ENCODE measurements at places on chromosomes 11 and 22.

- H3K27ac ChIP-seq: no peak overlapping the region
- H3K4me1 ChIP-seq: no peaks in the 10 kb centered on the region
These were observed 117.2 kb downstream of the GGTLC2 start for GRCh38 chr22:22761606-22761962.

GRCh38 chr11:68581439-68581838 is 102.9 kb upstream of the GAL start:
- no peak for DNase-seq
- H3K36me3 ChIP-seq: peaks cover 2% of the 10 kb centered on the region
- H3K27me3 ChIP-seq: no peaks in the 10 kb centered on the region
- H3K27ac ChIP-seq: no peak overlapping the region
- no peaks in the 10 kb centered on the region for H3K4me1 ChIP-seq

DNA sequence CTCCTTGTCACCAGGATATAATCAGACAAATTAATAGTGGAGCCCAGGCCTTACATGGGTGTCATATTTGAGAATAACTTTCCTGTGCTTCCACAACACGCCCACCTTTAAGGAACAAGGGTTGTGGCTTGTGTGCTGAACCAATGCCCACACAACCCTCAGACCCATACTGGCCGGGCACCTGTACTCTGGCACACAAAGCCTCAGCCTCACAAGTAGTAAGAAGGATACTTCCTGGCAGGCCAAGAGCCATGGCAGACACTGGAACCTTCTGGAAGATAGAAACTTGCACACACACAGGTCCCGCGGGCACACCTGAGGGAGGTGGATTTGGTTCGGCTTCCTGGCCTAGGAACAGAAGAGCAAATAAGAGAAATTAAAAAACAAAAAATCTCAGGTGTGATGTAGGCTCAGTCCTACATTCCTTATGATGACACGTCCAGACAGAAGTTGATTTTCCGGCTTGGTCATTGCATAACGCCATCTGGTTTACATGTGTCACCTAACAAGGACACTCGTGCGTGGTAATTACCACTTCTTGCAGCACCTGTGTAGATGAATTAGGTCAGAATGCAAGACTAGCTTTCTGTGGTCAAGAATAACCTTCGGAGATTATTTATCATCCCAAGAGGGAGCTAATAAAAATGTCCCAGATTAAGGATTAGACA is 5.8 kb upstream of the BRD1 start:
- H3K36me3 ChIP-seq: no peaks in the 10 kb centered on the region
- DNase-seq: no peak
- no peak overlapping the region for H3K27ac ChIP-seq
- H3K27me3 ChIP-seq: no peaks in the 10 kb centered on the region
- H3K4me1 ChIP-seq: no peaks in the 10 kb centered on the region

DNA sequence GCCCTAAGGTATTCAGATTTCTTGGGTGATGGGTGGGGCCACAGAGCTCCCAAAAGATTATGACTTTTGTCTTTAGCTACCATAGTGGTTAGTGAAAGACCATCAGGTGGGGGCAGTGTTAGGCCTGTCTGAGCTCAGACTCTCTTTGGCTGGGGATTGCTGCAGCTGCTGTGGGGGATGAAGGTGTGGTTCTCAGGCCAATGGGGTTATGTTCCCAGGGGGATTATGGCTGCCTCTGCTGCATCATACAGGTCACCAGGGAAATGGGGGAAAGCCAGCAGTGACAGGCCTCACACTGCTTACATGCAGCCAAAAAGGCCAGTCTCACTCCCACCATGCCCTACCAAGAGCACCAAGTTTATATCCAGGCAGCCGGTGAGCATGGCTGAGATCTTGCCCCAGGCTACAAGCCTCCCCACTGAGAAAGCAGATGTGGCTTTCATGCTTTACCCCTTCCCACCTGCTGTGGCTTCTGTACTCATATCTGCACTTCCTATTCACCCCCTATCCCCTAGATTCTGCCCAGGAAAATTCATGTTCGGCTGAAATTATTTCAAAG is 24.8 kb downstream of the CNTF start:
- H3K27me3 ChIP-seq: no peaks in the 10 kb centered on the region
- no peaks in the 10 kb centered on the region for H3K36me3 ChIP-seq
- no peak overlapping the region for H3K27ac ChIP-seq
- H3K4me1 ChIP-seq: peaks cover 11% of the 10 kb centered on the region
- no peak for DNase-seq
- no peak overlapping the region for H3K4me3 ChIP-seq

Measured in neural progenitor cell (in vitro differentiated cells).